ENCODE measurements at places on chromosomes 1 and 21. TPM values are rescaled to one million over a fixed set of nuclear protein-coding genes. Genes with fewer than 3 reads are reported as not detected.
A peak's percentile ranks its signal among the peaks of the same experiment; 100 is the strongest.

Gene KMO
- not detected for polyA plus RNA-seq

- DNase-seq: no peak
Observed at GRCh38 chr1:216095400-216095799, 327.8 kb downstream of the USH2A start.

- no peak for DNase-seq
Observed at GRCh38 chr1:196063952-196064351, 544.3 kb downstream of the KCNT2 start.

DNA sequence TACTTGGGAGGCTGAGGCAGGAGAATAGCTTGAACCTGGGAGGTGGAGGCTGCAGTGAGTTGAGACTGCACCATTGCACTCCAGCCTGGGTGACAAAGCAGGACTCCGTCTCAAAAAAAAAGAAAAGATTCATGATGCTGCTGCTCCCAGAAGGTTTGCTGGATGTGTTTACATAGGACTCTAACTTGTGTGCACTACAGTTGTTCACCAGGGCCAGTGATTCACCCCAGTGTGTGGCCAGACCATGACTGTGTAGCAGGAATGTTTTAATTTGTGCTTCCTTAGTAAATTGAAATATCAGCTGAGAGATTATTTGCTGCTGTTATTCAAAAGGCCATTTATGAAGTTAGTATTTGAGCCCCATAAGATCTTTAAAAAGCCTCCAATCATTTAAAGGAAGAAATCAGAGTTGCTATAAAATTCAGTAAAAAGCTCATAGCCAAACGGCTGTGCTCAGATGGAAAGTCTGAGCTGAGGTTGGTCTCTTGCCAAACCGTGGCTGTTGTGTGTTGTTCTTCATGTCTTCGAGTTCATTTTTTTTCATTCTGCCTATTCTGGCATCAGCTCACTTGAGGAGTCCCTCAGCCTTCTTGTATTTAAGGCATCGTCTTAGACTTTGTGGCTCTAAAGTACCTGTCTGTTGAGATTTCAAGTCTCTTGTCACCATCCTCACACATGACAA is 18.1 kb upstream of the PGD start:
- peak; percentile 76 for DNase-seq

- peak; percentile 82 for DNase-seq
Observed at GRCh38 chr1:54488779-54489626, 59.0 kb upstream of the ACOT11 start.

Gene LCE1F
- not detected for polyA plus RNA-seq

GRCh38 chr1:247096544-247096943 is 7.6 kb downstream of the ZNF669 start:
- no peak for DNase-seq

- DNase-seq: no peak
Observed at GRCh38 chr1:199808110-199808870, 219.2 kb upstream of the NR5A2 start.

GRCh38 chr1:56478734-56479133 is 100.6 kb downstream of the PLPP3 start:
- DNase-seq: no peak

GRCh38 chr1:239854922-239855321 is 236.8 kb upstream of the FMN2 start:
- DNase-seq: no peak

- no peak for DNase-seq
Observed at GRCh38 chr21:29546071-29546470, 247.3 kb downstream of the BACH1 start.

GRCh38 chr21:46207006-46207919 is 21.3 kb downstream of the LSS start:
- no peak for DNase-seq

DNA sequence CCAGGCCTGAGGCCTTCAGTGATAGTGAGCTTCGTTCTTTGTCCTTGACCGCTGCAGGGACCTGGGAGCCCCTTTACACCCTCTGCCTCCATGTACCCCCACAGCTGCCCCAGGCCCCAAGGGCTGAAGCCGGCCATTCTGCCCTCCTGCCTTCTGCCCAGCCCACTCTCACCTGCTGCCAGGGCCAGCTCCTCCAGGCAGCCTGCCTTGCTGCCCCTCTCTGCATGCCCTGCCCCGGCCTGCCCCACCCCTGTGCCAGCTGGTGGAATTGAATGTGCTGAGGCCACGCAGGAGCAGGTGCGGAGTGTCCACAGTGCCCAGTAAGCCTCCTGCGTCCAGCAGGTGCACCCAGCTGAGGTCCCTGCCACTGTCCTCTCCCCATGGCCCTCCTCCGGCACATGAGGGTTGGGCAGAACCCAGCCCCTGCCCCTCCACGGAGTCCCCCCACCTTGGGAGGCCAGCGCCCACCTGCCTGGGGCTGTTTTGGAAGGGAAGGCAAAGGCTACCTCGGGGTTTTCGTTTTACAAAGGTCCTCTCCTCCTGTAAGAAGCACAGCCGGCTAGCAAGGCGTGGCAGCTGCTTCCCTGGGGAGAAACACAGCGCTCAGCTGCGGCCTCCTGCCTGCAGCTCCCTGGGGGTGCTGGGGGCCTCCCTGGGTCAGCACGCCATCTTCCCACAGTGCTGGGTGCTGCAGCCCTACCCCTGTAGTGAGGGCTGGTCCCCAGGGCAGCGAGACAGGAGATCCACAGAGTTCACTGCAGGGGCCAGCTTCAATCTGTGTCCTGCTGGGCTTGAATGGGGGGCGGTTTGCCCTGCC is 21.0 kb downstream of the MMEL1 start:
- DNase-seq: no peak

GRCh38 chr1:72086394-72086793 is 195.9 kb downstream of the NEGR1 start:
- no peak for DNase-seq

Gene ZBTB8B
- polyA plus RNA-seq: 0.96 TPM

GRCh38 chr21:33760641-33761440 is 118.5 kb downstream of the ITSN1 start:
- peak; percentile 61 for DNase-seq

DNA sequence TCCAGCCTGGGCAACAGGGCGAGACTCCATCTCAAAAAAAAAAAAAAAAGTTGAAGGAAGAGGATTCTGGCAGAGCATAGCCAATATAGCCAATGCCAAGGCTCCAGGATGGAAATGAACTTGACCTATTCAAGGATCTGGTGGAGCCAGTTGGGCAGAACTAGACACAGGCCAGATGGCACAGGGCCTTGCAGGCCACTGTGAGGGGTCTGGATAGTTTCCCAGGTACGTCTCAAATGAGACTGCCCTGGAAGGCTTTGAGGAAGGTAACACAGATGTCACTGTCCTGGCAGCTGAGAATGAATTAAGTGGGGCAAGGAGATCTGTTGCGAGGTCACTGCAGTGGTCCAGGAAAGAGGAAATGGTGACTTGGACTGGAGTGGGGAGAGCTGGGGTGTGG is 12.0 kb upstream of the ARHGEF19 start:
- DNase-seq: no peak

- DNase-seq: no peak
Observed at GRCh38 chr1:89670163-89670562, 37.2 kb downstream of the LRRC8C start.

Gene MTARC1
- 15.8 TPM for polyA plus RNA-seq

DNA sequence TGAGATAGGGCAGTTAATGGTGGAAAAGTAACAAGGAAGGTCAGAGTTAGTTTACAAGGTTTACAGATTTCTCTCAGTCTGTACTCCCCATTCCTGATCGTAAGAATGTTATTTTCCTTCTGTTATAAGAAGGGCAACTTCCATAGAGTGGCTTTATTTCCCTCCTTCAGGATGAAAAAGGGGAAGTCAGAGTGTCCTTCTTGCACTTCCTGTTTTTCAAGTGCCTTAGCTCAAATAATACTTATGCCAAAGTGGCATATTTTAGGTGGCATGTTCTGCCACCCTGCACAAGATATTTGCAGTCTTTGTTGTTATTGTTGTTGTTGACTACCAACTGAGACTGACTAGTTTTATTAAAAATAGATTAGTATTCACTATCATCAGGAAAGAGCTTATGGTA is 730.7 kb upstream of the ADGRL4 start:
- no peak for DNase-seq

Gene NBPF4
- not detected for polyA plus RNA-seq

DNA sequence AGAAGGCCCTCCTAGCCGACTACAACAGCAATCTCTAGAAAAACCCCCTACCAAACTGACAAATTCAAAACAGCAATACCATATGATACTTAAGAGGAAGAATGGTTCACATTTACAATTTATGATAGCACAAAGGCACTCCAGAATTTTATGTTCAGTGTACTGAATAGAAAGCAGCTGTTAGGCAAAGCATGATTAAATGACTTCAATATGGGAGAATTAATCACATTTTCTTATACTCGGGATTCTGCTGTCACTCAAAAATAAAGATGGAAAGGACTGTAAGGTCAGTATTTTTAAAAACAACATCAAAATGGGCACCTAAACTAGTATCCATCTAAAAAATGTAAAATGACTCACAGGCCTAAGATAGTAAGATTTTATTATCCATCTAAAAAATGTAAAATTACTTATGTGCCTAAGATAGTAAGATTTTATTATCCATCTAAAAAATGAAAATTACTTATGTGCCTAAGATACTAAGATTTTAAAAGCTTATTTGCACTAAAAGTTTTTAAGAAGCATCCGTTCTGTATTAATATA is 198.5 kb downstream of the SMYD3 start:
- DNase-seq: no peak

Gene TSPAN2
- 87.3 TPM for polyA plus RNA-seq

DNA sequence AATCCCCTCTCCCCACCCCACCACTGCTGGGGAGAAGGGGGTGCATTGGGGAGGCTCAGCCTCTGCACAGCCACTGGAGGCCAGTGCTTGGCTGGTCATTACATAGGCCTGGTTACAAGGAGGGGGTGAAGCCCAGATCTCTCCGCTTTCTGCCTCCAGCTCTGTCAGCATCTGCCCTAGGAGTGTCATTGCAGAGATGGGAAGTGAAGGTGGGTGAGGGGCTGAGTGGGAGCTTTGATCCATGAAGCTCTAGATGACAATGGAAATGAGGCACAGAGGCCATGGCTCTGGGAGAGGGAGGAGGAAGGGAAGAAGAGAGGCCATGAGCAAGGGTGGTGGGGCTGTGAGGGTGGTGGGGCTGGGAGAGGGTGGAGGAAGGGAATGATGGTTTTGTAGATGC is 411.6 kb downstream of the MATN1 start:
- no peak for DNase-seq

GRCh38 chr1:202956969-202957368 is 1.1 kb downstream of the ADIPOR1 start:
- DNase-seq: no peak

- no peak for DNase-seq
Observed at GRCh38 chr1:164781972-164782371, 223.0 kb downstream of the PBX1 start.

Gene CFHR4
- polyA plus RNA-seq: not detected

GRCh38 chr1:161921990-161922389 is 101.7 kb downstream of the OLFML2B start:
- peak; percentile 49 for DNase-seq

GRCh38 chr1:216710055-216710454 is 13.2 kb downstream of the ESRRG start:
- no peak for DNase-seq

DNA sequence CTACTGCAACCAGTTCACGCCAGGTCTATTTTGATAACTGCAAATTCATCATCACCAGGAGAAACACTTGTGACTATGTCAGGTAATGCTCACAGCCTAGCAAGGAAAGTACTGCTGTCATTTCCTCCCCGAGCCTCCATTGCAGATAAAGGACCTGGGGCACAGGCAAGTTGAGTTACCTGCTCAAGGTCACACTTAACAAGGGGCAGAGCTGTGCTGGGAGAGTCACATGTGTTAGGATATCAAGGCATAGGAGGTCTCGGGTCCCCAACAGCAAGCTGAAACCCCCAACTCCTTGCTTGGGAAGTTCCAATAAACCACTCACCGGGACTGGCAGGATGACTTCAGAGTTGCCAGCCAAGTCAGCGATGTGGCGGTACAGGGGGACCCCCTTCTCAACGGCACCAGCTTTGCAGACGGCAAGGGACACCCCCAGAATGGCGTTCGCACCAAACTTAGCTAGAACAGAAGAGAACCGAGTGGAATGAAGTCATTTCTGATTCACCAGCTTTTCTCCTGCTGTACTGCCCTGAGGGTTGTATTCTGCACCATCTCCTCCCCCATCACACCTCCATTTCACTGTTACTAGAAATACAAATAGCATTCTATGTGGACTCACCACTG is 11.6 kb downstream of the ENO1 start:
- DNase-seq: no peak

Gene IL20
- polyA plus RNA-seq: not detected

Gene SMCP
- not detected for polyA plus RNA-seq

DNA sequence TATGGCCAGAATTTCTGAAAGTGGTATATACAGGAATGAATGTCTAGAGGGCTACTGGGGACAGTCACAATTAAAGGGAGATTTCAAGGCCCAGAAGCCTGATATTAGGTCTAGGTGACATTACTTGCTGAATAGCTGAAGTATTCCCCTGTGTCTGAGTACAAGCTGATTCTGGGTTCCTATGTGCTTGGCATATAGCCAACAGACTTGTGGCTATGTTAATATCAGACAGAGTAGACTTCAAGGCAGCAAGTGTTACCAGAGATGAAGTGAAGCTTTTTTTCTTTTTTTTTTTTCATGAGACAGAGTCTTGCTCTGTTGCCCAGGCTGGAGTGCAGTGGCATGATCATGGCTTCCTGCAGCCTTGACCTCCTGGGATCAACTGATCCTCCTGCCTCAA is 8.3 kb downstream of the TTC4 start:
- DNase-seq: no peak

Gene OR6N1
- not detected for polyA plus RNA-seq

- no peak for DNase-seq
Observed at GRCh38 chr1:110628323-110629105, 22.4 kb upstream of the KCNA2 start.

Gene TMCO4
- polyA plus RNA-seq: 1.3 TPM

Gene BTG2
- 64.2 TPM for polyA plus RNA-seq

DNA sequence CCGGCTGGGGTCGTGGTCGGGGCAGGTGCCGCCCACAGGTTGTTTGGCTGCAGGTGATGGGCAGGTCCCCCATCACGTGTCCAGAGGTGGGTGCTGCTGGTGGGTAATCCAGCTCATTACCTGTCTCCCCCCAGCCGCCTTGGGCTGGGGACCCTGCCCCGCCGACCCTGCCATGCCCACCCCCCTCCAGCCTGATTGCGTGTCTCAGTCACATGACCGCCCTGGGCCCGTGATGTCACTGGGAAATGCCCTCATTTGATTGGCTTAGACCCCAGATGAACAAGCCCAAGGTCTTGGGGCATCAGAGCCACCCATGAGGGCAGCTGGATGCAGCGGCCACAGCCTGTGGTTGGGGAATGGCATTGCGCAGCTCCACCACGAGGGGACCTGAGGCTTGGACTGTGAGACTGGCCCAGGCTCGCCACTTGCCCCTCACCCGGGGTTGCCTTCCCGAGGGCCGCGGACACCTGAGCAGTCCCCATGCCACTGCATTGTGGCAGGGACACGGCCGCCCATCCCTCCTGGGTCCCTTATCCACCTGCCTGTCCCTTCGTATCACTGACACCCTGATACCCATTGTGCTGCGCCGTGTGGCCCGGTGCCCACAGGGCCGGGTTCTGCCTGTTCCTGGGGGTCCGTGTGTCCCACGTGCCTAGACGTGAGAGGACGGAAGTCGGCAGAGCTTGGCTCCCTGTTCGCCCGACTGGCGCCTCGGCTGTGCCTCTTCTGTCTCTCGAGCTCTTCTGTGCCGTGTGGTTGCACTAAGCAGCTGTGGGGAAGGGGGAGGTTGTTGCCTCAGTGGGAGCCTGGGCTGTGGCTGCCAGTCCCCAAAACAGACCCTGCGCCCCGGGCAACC is 68.0 kb downstream of the FAAP20 start:
- no peak for DNase-seq

- no peak for DNase-seq
Observed at GRCh38 chr21:46388206-46388880, 64.4 kb downstream of the PCNT start.
